ENCODE measurements at places on chromosomes 5 and 9.

GRCh38 chr5:55313870-55314617 is 6.3 kb downstream of the MTREX start:
- DNase-seq, result no peak

DNA sequence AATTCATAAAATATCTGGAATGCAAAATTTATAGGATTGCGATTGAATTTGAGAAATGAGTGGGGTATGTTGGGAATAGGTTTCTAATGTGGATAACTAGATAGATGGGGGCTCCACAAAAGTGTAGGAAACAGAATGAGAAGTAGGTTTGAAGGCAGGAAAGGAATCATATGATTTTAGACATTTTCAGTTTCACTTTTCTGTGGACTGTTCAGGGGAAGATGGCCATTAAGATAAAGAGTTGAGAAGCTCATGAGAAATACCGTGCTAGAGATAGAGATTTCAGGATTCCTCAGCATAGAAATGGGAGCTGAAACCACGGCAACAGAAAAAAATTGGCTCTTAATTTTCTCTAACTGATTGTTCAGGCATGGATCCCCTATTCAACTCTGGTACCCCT is 163.4 kb upstream of the CD180 start:
- no peak for DNase-seq

DNA sequence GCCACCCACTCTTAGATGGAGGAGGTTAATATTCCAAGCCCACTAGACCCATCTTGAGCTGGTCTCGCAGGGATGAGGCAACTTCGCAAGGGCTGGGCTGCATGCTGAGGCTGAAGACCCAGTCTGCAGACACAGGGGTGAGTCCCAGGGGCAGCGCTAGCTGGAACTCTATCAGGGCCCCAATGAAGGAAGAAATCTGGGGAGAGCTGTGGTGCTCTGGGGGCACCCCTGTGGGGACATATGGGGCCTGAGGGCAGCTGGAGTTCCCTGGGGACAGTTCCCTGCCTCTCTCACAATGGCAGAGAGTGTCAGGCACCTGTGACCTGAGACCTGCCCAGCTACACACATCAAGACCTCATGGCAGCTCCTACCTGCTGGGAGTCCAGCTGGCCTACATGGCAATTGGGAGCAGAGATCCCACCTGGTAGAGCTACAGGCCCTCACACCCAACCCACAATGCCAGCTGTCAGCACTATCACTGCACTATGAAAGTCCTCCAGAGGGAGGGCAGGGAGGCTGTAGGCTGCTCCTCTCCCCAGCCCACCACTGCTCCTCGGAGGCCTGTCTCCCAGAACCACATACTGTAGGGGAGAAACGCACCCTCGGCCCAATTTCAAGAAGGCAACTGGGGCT is 202.2 kb downstream of the GABBR2 start:
- no peak for DNase-seq

GRCh38 chr9:114820776-114821501 is 15.1 kb upstream of the TNFSF15 start:
- no peak for DNase-seq

DNA sequence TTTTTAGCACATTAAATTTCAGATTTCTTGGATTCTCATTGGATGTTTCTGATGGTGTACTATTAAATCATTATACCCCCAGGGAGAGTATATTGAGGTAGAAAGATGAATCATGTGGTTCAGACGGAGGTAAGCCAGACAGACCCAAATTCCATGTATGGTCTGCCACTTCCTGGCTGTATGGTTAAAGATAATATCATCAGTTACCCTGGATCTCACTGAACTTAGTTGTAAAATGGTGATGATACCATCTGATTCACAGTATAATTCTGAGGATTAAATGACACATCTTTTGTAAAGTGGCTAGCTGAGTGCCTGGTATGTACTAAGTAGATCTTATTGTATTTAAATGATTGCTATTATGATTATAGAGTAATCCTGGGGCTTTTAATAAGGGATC is 9.3 kb downstream of the SLC27A6 start:
- no peak for DNase-seq

- peak; percentile 36 for DNase-seq
These were observed 3.4 kb upstream of the MYORG start for GRCh38 chr9:34380034-34380510.

GRCh38 chr9:76310577-76310976 is 83.6 kb downstream of the RFK start:
- no peak for DNase-seq

DNA sequence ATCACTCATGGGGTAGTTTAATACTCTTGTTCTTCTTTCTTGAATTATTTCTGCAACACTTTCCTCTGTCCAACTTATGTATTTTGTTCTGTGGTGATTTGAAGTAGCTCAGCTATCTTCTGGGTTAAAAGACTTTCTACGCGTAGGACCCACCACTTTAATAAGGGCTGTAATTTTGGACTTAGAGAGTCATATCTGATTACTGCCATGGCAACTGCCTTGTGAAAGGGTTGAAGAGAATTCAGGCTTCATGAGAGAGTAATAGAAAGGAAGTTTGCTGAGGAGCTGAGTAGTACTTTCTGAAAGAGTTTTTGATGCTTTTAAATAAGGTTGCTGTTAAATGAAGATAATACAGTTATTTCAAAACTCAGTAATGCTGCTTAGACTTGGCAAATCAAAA is 89.5 kb downstream of the TLE4 start:
- no peak for DNase-seq

- no peak for DNase-seq
These were observed 132.0 kb downstream of the FAM174A start for GRCh38 chr5:100667161-100667630.

GRCh38 chr5:149684371-149684770 is 45.7 kb upstream of the PPARGC1B start:
- DNase-seq, result no peak

- no peak for DNase-seq
These were observed 25.9 kb downstream of the QRFP start for GRCh38 chr9:130870491-130871381.

GRCh38 chr9:130579738-130580463 is 524 bp downstream of the FUBP3 start:
- no peak for DNase-seq

DNA sequence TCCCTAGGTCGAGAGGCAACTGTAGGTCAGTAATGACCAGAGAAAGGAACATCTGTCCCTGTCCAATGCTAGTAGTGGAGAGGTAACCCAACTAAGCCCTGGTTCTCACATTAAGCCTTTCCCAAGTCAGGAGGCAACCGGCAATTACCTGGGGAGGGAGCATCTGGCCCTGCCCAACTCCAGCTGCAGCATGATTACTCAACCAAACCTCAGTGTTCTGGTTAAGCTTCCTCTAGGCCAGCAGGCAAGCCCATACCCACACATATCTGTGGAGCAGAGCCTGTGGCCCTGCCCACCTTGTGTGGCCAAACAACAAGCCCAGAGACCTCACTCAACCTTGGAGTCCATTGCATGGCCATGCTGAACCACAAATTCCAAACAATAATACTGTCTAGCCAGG is 220.8 kb upstream of the SLC24A2 start:
- no peak for DNase-seq

GRCh38 chr5:88952996-88953643 is 70.1 kb upstream of the MEF2C start:
- no peak for DNase-seq

DNA sequence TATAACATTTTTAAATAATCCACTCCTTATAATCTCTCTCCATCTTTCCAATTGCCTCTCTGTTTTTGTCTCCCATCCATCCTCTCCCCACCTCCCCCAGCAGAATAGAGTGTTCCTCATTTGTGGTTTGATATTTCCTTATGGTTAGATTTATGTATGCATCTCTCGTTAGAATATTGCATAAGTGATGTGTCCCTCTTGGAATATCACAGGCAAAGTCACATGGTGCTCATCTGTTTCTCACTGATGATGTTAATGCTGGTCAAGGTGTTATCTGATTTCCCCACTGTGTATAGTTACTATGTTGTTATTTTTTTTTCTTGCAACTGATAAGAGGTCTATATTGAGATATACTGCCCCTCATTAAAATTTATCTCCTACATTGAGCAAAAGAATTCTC is 3.1 kb upstream of the LRRC70 start:
- no peak for DNase-seq

GRCh38 chr5:176618783-176619182 is 8.8 kb upstream of the GPRIN1 start:
- no peak for DNase-seq

- DNase-seq, result no peak
These were observed 388.3 kb downstream of the TMEM38B start for GRCh38 chr9:106082621-106083020.

DNA sequence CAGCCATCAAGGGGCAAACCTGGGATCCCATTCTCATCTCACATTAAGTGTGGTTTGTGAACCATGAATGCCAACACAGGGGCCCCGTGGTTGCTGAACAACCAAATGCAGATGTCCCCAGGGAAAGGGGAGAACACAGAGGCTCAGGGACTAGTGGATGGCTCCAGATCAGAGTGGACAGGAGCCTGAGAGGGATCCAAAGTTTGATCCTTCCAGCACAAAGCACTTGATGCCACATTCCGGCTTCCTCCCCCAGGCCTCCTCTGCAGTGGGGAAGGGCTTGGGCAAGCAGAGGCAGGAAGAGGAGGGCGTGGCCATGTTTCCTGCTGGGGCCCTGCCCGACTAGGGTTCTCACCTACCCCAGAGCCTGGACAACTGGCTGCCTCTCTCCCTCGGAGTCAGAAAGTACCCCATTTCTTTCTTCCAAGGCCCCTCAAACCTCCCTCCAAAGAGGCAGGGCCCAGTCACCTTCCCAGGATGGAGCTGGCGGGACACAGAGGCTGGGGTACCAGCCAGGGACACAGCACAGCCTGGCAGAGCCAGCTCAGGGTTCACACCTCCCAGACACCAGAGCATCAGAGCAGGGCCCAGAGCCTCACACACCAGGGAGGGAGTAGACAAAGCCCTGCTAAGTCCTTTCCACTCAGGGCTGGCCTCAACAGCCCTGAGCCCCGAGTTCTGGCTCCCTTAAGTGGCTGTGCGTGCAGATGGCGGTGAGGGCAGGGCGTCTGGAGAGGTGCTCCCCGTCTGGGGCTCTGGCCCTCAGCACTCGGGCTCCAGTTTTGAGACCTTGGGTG is 4.3 kb upstream of the RNF44 start:
- DNase-seq, result peak; percentile 60

DNA sequence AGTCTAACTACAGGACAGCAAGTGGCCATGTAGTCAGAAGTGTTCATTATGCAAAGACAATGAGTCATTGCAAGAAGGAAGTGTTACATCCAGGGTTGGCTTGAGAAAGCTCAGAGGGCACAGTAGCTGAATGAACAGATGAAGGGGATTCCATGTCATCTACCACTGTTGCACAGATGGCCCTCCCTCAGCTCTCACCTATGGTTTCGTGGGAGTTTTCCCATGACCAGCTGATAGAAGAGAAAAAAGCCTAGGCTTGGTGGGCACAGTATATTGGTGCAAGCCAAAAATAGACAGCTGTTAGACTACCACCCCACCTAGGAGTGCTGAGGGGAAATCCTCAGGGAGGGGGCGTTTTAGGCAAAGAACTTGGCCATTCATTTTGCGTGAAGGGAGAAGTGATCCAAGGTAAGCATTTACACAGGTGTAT is 217.0 kb downstream of the DMRT2 start:
- no peak for DNase-seq

GRCh38 chr9:116247791-116248374 is 94.3 kb downstream of the PAPPA start:
- no peak for DNase-seq

DNA sequence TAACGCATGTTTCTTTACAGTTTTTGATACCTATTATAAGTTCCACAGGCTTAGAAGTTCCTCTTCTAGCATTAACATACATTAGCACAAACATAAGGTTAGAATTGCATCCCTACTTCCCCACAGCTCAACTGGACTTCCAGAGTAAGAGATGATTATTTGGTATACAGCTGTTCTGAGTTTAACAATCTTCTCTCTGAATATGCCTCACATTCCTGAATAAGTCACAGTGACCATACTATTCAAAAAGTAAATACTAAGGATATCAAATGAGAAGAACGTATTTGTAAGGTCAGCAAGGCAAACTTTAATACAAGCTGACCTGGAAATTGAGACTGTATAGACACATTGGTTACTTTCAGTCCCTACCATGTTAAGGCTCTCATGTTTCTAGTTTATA is 21.3 kb downstream of the NR6A1 start:
- DNase-seq, result no peak

DNA sequence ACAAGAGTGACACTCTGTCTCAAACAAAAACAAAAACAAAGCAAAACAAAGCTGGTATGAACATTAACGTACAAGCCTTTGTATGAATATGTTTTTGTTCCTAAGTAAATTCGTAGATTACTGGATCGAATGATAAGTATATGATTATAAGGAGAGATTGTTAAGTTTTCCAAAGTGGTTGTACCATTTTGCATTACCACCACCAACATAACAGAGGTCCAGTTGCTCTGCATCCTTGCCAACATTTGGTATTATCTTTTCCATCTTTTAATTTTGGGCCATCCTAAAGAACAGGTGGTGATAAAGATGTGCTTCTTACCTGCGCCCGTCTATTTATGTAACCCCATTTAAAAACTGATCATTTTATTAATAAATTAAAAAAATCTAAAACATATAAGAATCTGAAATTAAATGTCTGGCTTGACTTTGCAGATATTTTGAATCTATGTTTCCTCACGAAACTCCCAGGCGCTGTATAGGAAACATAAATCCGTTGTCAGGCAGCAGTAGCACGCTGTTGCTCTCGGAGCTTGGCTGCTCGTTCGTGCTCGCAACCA is 593 bp upstream of the NAA35 start:
- no peak for DNase-seq

GRCh38 chr5:68240202-68240601 is 24.6 kb downstream of the PIK3R1 start:
- DNase-seq, result no peak

GRCh38 chr5:103435136-103435889 is 127.3 kb downstream of the NUDT12 start:
- no peak for DNase-seq

DNA sequence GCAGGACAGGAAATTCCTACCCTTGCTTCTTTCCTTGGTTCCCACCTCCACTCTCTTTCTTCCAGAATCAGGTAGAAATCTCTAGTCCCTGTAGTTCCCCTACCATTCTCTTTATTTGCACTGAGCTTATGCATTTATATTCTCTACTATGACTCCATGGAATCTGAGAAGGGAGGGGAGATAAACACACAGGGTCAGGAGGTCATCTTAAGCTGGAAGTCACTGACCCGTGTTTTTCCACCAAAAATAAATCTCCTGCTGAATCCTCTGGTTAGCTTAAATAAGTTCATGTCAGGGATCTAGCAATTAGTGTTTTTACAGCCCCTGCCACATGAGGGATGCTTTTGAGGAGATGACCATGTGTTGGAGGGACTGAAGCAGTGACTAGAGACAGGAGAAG is 3.7 kb downstream of the ACTL7B start:
- peak; percentile 12 for DNase-seq

GRCh38 chr5:43233946-43234345 is 41.9 kb downstream of the NIM1K start:
- DNase-seq, result no peak

GRCh38 chr9:37963936-37964739 is 60.2 kb upstream of the SLC25A51 start:
- DNase-seq, result no peak

DNA sequence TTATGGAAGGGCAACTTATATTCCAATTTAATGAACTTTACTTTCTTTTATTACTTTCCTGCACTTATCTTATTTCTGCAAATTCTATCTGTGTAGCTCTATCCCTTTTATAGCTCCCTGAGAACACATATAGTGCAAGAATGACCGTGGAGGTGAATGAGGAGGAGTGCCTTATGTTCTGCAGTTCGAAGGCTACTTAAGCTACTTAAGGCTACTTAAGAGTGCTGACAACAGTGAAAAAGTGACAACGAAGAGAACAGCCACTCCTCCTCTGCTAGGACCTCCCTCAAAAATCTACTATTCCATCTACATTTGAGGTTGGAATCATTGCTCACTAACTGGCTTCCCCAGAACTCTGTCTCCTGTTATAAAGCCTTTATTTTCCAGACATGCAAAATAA is 1365.7 kb upstream of the C9orf72 start:
- no peak for DNase-seq
